H9 (cell line): ENCODE measurements at places on chromosomes 13 and 19. TPM values are rescaled to one million over a fixed set of nuclear protein-coding genes. Genes with fewer than 3 reads are reported as not detected.

Gene FBXL12
- 31.8 and 34.9 TPM in 2 replicates for total RNA-seq

Gene EXOC3L2
- 0.61 TPM in 2 replicates for total RNA-seq

Gene LILRA1
- total RNA-seq, result not detected in 2 replicates

DNA sequence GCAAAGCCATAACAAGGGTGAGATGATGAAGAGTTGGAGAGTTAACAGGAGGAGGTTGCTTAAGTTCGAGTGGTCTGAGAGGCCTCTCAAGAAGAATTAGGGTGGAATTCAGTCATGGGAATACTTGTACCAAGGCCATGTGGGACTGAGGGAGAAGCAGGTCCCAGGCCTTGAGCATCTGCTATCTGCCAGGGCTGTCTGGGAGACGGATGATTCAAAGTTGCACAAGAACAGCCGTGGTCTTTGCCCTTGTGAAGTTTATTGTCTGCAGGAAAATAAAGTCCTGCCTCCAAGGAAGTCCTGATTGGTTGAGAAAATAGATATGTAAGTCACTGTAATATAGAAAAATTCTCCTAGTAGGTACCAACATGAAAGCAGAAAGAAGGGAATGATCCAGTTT is 178.8 kb upstream of the RFC3 start:
- DNase-seq, result no peak

GRCh38 chr13:34412817-34413375 is 529.2 kb upstream of the NBEA start:
- no peak for DNase-seq

GRCh38 chr19:16166417-16166816 is 6.9 kb downstream of the CIB3 start:
- no peak for DNase-seq

GRCh38 chr13:53141336-53141735 is 112.7 kb downstream of the OLFM4 start:
- no peak for DNase-seq

GRCh38 chr13:21932996-21933395 is 262.1 kb downstream of the FGF9 start:
- no peak for DNase-seq

Gene SPC24
- total RNA-seq, result 50.8 and 51.5 TPM in 2 replicates

GRCh38 chr19:32891609-32892008 is 22.0 kb upstream of the SLC7A9 start:
- DNase-seq, result no peak

Gene FRY
- total RNA-seq, result 4.8 and 5.2 TPM in 2 replicates

- DNase-seq, result no peak
Observed at GRCh38 chr19:4914736-4915501, 5.6 kb downstream of the UHRF1 start.

GRCh38 chr13:112742583-112742982 is 52.7 kb downstream of the ATP11A start:
- DNase-seq, result no peak

Gene BSPH1
- not detected in 2 replicates for total RNA-seq

DNA sequence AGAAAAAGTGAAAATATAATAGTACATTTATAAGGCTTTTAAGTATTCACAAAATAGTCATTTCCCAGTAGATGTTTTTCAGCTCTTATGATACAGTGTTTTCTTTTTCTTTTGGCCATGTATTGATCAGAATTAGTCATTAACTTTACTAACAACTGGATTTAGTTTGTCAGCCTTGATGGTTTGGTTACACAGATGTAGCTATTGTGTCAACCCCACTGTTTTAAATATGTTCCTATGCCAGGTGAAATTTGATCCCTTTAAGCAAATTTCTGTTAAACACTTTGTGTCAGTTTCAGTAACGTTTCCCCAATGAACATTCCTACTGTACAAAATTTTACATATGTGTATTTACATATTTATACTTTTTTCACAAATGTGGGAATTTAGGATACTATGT is 261.5 kb upstream of the STARD13 start:
- no peak for DNase-seq

DNA sequence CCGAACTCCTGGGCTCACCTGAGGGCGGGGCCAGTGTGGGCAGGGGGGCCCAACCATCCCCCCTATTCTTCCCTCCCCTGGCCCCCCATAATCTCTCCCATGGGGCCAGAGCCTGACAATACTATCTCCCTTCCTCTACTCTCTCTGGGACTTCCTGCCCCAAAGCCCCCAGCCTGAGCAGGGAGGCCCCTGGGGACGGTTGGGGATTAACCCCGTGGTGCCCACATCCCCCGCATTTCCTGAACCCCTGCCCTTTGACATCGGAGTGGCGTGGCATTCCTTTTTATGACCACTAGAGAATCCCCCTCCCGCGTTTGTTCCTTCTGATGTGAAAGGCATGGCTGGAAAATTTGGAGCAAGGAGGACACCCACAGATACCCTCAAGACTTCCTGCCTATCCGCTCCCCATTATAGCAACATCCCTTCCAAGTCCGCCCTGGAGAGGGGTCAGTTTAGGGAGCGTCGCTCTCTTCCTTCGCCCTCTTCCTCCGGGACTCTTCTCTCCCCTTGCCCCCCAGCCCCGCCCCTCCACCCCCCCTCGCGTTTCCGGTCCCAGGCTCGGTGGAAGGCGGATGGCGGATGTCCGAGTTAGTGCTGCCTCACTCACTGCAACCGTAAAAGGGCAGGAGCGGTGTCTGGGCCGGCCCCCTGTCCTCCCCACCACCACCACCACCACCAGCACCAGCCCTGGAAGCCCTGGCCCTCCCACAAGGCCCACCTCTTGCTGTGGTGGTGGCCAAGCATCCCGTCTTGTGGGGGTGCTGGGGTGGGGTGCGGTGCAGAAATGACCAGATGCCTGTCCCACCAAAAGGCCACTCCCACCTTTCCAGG is 1.8 kb downstream of the VASP start:
- peak; percentile 88 for DNase-seq

DNA sequence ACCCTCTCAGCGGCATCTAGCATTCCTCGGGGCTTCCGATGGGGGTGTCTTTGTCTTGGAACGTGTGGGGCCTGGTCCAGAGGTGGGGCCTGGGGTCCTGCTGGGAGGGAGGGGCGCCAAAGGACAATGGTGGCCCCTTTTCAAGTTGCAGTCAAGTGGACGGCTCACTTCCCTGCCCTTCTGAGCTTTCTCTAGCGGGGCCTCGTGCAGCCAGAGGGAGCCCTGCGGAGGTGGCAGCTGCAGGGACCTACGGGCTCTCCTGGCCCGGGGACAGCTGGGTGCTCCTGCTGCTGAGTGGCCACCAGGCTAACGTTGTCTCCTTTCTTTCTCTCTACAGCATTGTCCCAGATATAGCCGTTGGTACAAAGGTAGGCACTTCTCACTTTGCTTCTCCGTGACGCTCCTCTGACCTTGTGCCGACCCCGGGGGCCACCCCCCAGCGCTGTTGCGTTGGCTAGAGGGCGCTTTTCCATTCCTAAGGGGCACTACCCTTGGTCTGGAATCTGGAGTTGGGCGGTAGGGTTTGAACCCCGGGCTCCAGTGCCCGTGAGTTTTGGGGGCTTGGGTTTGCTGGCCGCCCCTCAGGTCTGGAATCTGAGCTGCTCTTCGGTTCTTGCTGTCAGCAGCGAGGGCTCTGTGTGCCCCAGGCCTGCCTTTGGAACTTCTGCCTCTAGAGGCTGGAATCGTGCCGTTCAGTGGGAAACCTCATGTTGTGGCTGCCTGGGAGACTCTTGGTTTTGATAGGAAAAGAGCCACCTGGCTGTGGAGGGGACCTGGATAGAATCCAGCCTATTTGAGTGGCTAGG is 2.0 kb downstream of the PTBP1 start:
- DNase-seq, result peak; percentile 54

- DNase-seq, result no peak
Observed at GRCh38 chr13:47178090-47178950, 281.5 kb upstream of the HTR2A start.

Gene SOHLH2
- 0.92 and 1.3 TPM in 2 replicates for total RNA-seq

Gene EBI3
- 1.2 and 1.4 TPM in 2 replicates for total RNA-seq

Gene CCDC124
- total RNA-seq, result 117 and 119 TPM in 2 replicates

GRCh38 chr13:38530492-38530891 is 156.4 kb upstream of the FREM2 start:
- no peak for DNase-seq

GRCh38 chr19:875265-875879 is 15.9 kb downstream of the CFD start:
- no peak for DNase-seq

Gene RASGRP4
- 0.28 and 0.39 TPM in 2 replicates for total RNA-seq

DNA sequence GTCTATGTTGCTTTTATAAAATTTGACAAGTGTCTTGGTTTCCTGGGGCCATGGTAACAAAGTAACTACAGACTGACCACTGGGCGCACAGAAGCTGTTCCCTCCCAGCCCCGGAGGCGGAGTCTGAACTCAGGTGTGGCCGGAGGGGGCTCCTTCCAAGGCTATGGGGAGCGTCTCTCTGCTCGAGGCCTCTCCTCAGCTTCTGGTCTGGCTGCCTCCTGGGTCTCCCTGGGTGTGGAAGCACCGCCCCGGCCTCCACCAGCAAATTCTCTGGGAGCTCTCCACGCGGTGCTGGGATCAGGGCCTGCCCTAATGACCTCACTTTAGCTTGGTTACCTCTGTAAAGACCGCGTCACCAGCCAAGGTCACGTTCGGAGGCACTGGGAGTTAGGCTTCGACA is 45.7 kb upstream of the F7 start:
- no peak for DNase-seq

DNA sequence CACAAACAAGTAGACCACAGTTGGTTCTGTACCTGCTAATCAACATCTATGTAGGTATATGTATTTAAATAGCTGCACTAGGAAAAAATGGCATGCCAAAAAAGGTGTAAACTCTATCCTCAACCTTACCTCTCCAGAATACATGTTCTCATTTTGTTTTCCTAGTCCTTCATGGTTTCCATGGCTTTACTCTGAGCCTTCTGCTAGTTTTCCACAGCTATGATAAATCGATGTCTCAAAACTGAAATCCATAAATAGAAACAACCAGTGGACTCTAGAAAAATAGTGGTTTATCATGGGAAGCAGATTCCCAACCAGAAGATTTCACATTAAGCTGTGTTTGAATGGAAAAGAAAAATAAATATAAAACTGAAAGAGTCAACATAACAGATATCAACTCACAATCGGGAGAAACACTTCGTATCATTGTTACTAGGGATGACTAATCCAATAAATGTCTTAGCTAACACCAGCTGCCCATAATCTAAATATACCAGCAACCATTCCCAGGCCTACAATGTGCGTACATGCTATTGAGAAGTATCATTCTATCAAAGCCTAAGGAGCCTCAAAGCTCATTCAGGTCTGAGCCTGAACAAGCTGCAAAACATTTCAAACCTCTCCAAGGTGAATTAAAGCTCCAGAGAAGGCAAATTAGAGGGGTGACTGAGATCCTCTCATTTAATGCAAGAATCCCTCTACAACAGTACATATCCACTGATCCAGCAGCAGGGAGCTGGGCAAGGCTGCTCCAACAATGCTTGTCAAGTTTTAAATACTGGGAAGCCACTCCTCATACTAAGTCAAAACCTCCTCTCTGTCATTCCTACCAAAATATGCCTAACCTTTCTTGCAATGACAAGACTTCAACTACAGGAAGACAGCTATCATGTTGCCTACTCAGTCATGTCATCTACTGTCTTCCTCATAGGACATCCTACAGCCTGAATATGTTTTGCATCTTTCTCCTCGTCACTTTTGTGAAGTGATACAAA is 90.2 kb downstream of the KCTD12 start:
- DNase-seq, result no peak
